Kidney epithelial cell (primary cell): ENCODE measurements at places on chromosomes 12 and 14.

- DNase-seq, result no peak
These were observed 2.1 kb downstream of the TNS2 start for GRCh38 chr12:53051881-53052412.

GRCh38 chr14:106848330-106849121, 1322.1 kb downstream of the TMEM121 start:
- peak; percentile 57 for DNase-seq

GRCh38 chr14:35932659-35933159, 106.6 kb downstream of the BRMS1L start:
- DNase-seq, result no peak

GRCh38 chr12:45125997-45126396, 75.1 kb upstream of the DBX2 start:
- no peak for DNase-seq

GRCh38 chr14:106844608-106845285, 1318.4 kb downstream of the TMEM121 start:
- DNase-seq, result no peak

DNA sequence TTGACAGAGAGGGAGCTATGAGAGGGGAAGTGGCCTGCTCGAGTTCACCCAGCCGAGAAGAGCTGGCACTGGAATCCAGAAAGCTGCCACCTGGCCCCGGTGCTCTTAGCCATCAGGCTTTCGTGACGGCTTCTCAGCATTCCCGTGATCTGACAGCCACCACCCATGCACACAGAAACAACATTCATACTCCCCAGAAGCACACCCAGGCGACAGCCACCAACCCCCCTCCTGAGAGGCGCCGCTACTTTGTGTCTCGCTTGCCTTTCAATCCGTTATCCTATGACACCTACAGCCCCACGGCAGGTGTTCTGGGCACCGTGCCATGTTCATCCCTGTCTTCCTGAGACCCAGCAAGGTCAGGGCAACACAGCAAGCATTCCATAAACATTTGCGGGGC, 31.4 kb downstream of the PSMC1 start:
- no peak for DNase-seq

GRCh38 chr14:96960598-96961116, 163.5 kb downstream of the VRK1 start:
- no peak for DNase-seq

GRCh38 chr14:81023095-81023710, 67.8 kb downstream of the TSHR start:
- DNase-seq, result no peak

- DNase-seq, result no peak
These were observed 205.8 kb upstream of the EEA1 start for GRCh38 chr12:93134893-93135285.

GRCh38 chr14:103693515-103693914, 21.7 kb downstream of the XRCC3 start:
- no peak for DNase-seq

DNA sequence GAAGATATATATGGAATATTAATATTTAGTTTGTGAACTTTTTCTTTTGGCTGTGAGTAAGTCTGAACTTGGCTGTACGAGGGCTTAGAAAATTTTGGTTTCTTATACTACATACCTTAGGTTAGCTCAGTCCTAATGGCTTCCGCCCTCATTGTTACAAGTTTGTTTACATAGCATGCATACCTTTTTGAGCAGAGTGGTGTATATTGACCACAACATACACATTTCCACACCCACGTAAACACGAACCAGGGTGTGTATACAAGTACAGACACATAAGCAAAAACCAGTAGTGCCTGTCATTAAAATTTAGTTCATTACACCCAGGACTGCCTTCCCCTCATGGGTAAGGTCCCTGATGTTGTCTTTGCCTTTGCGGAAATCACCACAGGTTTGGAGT, 230.2 kb upstream of the RGS6 start:
- no peak for DNase-seq
